ENCODE measurements at places on chromosomes 11 and 22.

- DNase-seq = no peak
These were observed 179.0 kb upstream of the LARGE1 start for GRCh38 chr22:34099278-34099677.

GRCh38 chr11:116835791-116836631 is 1.4 kb downstream of the APOA1 start:
- peak; percentile 82 for DNase-seq

DNA sequence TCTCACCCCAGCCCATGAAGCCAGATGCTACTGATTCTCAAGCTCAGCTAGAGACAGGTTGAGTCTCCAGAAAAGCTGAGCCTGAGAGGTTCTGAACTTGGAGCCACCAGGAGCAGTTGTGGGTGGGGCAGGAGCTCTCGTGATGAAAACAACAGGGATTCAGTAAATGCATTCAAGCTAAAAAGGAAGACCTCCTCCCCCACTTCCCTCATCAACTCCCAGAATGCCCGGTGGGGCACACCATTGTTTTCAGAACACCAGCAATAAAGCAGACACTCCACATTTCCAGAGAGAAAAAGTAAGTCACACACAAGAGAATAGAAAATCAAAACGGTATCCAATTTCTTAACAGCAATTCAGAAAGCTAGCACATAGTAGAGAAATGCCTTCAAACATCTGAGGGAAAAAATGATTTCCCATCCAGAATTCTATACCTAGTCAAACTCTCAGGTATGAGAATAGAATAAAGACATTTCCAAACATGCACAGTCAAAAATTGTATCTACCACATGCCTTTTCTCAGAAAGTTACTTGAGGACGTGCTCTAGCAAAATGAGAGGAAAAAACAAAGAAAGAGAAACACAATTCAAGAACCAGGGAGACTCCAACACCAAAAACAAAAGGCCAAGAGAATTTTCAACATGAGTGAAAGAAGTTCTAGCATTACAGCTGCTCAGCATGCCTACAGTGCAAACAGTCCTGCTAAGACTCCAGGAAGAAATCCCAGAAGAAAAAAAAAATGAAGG is 56.8 kb downstream of the CDKN1C start:
- no peak for DNase-seq

GRCh38 chr22:32589007-32589406 is 114.4 kb downstream of the FBXO7 start:
- DNase-seq = no peak

DNA sequence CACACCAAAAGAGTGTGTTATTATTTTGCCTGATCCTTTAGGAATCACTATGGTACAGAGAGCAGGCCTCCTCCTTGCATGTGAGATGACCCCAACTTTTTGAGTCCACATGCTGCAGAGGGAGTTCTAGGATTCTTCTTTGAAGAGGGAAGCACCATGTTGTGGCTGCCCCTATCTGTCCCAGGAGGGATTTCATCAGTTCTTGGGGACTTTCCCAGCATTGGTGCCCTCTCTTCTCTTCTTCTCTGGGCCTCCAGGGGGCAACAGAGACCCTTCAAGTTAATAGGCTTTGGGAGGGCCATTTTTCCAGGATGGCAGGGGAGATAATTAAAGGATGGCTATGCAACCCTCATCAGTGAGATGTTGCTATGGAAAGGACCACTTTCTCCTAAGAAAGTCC is 3.6 kb downstream of the MMP1 start:
- no peak for DNase-seq

Data from spinal cord (tissue), 10 donors.